GOT3 (cell line): ENCODE measurements at places on chromosomes 4 and X.

- DNase-seq = no peak
Observed at GRCh38 chr4:27327421-27328181, 467.0 kb downstream of the STIM2 start.

GRCh38 chrX:46330981-46331380, 214.2 kb downstream of the ZNF674 start:
- DNase-seq = no peak

- no peak for DNase-seq
Observed at GRCh38 chr4:16752150-16752549, 146.3 kb downstream of the LDB2 start.

DNA sequence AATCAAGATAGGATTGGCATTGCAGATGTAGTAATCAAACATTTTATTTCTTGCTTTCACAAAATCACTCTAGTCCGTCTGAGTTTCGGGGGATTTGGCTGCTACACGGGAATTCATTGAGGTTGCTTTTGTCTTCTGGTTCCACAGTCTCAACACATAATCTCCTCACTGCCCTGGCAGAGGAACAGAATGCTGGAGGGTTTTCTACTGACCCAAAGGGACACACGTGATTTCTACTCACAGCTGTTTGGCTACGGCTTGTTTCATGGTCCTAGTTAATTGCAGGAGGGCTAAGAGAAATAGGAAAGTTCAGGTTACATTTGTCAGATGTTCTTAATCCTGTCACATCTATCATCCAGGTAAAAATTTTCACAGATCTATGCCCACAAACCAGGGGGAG, 1811.6 kb downstream of the ARAP2 start:
- no peak for DNase-seq

- no peak for DNase-seq
Observed at GRCh38 chr4:105061731-105062130, 84.9 kb upstream of the TET2 start.

GRCh38 chr4:17296921-17297890, 214.7 kb downstream of the QDPR start:
- no peak for DNase-seq

DNA sequence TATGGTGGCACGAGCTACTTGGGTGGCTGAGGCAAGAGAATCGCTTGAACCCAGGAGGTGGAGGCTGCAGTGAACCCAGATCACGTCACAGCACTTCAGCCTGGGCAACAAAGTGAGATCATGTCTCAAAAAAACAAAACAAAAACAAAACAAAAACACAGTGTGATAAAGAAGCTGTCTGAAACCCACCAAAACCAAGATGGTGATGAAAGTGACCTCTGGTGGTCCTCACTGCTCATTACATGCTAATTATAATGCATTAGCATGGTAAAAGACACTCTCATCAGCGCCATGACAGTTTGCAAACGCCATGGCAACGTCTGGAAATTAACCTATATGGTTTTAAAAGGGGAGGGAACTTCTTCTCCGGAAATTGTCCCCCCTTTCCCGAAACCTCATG, 29.4 kb upstream of the OPHN1 start:
- DNase-seq = no peak

DNA sequence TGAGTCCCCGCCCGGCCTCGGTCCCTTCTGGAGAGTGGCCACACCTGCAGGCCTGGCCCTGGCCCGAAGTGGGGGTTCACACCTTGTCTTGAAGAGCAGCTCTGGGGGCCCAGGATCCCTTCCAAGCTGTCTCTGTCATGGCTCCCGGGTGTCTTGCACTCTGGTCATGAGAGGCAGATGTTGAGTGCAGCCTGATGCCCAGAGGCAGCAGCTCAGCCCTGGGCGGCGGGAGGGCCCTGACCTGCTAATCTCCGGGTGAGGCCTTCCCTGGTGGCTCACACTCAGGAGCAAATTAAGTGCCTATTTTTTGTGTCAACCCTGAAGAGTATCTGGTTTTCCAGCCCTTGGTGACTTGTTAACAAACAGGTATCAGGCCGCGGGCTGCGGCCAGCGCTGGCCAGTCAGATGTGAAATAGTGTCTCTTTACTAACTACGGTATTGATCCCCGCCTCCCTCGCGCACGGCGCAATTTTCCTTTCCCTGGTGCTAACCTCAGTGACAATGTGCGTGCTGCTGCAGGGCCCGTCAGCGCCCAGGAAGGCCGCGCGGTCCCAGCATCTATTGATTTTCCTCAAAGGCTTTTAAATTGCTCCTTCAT, 24.2 kb downstream of the NKX1-1 start:
- no peak for DNase-seq

DNA sequence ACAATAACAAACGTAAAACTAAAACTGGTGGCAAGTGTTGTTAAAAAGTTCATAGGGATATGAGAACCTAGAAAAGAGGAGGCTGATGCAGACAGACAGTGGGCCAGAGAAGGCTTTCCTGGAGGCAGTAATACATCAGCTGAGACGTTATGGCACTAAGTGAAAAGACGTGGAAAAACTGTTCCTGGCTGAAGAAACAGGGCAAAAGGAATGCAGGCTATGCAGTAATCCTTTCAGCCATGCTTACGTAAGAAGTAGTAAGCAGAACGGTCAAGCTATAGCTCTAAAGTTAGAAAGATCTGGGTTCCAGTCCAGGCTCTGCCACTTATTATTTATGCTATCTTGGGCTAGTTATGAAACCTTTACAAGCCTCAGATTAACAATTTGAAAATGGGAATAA, 6.4 kb downstream of the LAMTOR3 start:
- no peak for DNase-seq

DNA sequence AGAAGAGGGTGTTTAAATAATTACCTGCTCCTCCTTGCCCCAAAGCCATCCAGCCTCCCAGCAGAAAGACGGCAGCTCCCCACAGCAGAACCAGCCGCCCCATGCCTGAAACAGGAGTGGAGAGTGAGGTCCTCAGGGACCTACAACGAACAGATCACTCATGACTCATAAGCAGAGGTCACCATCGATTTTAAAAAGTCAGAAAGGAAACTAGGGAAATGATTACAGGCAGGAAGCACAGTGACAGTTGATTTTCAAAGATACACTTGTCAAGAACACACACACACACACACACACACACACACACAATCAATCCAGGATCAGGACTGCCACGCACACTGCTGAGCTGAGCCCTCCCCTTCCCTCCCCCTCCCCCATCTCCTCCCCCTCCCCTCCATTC, at the start of gene CRLF2:
TSS of gene CRLF2 (minus strand) at position 118 of the 400 bp plus-strand sequence. CDS start at position 103, 15 bp downstream.
- no peak for DNase-seq

DNA sequence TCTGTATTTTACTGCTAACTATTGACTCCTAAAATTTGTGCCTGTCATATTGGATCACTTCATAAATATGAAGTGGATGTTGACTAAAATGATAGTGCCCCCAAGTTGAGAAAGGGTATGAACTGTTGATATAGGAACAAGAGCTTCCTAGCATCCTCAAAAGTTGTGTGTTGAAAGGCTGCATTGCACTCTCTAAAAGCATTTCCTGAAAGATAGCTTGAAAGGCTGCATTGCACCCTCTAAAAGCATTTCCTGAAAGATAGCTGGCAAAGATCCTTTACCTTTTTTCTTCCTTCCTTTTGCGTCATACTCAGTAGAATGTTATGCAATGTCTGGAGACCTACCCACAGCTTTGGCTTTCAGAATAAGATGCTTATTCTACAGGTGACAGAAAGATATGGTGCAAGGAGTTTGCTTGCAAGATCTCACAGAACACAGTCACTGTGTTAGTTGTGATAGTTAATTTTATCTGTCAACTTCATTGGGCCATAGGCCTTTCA, 274.6 kb upstream of the GALNTL6 start:
- no peak for DNase-seq

DNA sequence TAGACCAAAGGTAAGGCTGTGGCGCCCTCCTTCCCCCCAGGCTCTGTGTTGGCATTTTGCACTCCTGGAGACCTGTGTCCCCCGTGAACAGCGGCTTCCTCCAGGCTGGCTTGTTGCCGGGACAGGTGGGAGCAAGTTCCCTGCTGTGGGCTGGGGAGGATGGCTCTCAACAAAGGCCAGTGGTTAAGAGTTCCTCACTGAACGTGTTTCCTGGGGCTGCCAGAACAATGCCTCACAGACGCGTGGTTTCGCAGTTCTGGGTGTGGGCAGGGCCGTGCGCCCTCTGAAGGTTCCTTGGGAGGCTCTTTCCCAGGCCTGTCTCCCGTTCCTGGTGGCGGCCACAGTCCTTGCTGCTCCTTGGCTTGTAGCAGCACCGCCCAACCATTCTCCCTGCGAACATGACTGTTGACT, 33.4 kb downstream of the NELFA start:
- no peak for DNase-seq

GRCh38 chrX:153641627-153642026, 5.4 kb upstream of the DUSP9 start:
- DNase-seq = no peak

GRCh38 chr4:90099812-90100211, 27.4 kb upstream of the CCSER1 start:
- no peak for DNase-seq

DNA sequence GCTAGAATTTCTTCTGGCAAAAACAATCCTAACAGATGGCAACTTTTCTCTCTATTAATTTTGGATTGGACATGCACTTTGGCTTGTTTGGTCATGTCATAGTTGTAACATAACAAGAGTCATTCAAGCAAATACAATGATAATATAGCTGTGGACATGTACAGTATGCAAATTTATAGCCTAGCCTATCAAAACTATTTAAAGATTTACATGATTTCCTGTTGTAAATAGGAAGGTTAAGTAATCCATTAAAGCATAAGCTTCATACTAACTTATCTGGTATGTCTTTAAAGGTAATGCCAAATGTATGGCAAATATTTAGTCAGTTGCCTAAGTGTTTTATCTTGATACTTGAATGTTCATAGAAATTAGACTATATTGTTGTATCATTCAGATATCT, 45.3 kb downstream of the RPA4 start:
- DNase-seq = no peak

DNA sequence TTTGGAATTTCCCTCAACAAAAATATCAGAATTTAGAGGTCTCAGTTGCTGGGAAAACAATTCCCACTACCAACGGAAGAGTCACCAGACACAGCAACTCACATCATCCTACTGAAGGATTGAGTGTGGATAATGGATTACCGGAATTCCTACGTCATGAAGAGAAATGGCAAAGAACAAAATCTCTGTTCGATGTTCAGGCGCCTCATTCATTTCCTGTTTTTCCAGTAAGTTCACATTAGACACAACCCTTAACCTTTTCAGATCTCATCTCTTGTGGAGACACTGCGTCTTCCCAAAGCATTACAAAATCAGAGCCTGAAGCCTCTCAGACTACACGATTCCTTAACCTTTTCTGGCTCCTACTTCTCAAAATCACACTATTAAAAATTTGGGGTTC, 58.5 kb upstream of the CPEB2 start:
- no peak for DNase-seq

- DNase-seq = peak; percentile 11
Observed at GRCh38 chr4:26288355-26288909, 32.4 kb upstream of the RBPJ start.

DNA sequence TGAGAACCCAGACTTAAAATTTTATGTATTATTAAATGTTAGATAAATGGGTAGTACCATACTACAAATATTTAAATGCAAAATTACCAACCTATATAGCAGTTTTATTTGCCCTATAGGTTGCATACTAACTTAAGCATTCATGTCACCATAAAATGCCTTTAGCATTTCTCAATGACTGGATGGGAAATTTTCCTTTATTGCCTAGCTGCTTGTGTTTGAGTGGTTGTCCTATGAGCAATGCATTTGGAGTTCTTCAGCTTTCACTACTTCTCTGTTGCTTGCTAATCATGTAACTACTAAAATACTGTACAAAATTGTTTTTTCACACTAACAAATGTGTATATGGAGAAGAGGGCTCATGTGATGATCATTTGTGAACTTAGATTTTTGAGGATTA, 44.2 kb upstream of the CEP135 start:
- no peak for DNase-seq

- DNase-seq = no peak
Observed at GRCh38 chr4:184693056-184693455, 40.8 kb downstream of the CENPU start.

DNA sequence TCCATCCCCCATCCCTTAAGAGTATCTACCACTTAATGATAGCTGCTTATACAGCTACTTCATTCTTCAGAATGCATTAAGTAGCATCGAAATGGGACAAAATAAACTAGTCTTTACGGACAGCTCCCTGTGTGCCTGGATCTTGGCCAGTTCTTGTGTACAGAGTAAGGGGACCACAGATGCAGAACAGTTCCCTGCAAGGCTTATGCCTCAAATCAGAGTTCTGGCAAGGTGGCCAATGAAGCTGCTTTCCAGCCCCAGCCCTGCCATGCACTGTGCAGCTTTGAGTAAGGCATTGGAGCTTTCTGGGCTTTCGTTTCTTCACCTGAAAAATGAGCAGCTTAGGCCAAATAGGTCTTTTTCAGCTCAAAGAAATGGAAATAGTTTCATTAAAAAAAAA, 14.2 kb downstream of the CLNK start:
- no peak for DNase-seq

GRCh38 chr4:77911842-77912450, 49.3 kb downstream of the MRPL1 start:
- no peak for DNase-seq

GRCh38 chr4:39466747-39467146, 7.9 kb downstream of the LIAS start:
- no peak for DNase-seq

DNA sequence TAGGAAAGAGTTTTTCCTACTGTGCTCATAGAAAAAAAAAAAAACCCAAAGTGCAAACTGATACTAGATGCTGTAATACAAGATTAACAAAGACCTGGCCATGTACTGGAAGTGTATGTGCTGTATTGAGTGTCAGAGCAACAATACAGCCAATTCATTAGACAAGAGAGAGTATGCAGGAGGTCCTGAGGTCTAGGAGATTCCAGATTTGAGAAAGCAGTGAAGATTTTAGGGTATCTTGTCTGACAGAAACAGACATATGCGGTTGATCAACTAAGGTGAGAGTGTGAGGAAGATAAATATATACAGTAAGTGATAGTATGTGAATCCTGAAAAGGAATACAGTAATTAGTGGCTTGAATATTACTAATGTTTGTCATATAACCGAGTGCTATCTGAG, 3.0 kb downstream of the GPR174 start:
- DNase-seq = no peak

- no peak for DNase-seq
Observed at GRCh38 chrX:39508300-39508692, 589.5 kb downstream of the BCOR start.

DNA sequence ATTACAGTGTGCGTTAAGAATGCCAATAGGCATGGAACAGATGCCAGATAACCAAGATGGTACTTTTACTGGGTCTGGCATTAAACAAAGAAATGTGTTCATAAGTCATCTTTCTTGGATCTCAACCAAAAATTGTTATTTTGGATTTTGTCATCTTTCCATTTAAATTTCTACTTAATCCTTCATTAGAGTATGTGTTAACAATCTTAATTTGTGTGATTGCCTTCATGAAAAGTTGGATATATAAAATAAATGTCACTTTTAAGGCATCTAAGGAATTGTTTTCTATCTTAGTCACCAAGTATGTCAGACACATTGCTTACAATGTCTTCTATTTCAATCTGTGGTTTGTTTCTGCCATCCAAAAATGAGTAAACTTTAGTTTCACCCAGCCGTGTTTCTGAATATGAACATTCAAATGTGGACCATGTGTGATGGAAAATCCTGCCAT, 87.5 kb downstream of the PALLD start:
- DNase-seq = no peak
